ENCODE measurements at places on chromosomes 1 and 21.

DNA sequence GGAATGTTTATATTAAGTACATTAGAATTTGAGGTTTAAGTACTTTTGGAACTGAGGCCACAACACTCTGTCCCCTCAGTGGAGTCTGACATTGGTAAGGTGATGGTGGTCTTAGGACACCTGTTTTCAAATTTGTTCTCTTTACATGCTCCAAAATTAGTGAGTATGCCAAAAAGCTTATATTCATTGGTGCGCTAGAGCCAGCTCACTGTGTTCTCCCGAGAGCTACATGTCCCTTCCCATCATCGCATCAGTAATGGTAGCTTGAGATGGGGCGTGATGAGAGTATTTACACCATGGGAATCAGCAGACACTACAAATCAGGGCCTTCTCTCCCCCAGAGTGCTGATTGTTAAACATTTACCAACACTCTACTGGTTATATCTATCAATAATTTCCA, 19.5 kb downstream of the ETS2 start:
- DNase-seq: no peak

GRCh38 chr1:185058876-185059275, 13.5 kb downstream of the RNF2 start:
- no peak for DNase-seq

DNA sequence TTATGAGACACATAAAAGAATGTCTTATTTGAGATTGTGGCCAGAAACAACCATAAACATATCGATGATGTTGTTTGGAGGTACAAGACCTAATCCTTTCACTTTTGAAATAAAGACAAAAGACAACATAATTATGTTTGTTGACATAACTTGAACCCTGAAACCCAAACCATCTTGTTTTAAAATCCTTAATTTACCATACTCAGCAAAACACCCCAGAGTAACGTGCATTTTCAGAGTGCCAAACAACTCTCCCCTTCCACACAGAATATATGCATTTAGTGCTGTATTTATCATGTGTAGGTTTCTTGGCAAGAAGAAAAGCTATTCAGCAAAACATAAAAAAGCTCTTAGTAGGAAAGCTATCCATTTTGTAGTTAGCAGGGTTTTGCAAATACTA, 17.5 kb downstream of the SIM2 start:
- DNase-seq: no peak

- DNase-seq: no peak
Observed at GRCh38 chr1:176801514-176802020, 338.6 kb downstream of the PAPPA2 start.
